ENCODE measurements at places on chromosomes 13 and 19.

DNA sequence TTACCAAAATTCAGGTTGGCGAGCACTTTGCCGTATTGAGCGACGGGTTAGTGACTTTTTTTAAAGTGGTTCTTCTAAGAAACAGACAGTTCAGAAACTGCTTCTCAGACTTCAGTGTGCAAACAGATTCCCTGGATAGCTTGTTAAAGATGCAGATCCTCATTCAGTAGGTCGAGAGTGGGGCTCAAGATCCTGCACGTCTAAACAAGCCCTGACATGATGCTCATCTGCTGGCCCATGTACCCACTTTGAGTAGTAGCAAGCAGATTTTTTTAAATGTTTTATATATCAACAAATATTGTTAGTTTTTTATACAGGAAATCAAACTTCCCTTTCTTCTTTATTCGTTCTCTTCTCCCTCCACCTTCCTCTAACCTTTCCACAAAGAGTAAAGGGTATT lies 7.3 kb downstream of the METTL21C start:
- DNase-seq: no peak

DNA sequence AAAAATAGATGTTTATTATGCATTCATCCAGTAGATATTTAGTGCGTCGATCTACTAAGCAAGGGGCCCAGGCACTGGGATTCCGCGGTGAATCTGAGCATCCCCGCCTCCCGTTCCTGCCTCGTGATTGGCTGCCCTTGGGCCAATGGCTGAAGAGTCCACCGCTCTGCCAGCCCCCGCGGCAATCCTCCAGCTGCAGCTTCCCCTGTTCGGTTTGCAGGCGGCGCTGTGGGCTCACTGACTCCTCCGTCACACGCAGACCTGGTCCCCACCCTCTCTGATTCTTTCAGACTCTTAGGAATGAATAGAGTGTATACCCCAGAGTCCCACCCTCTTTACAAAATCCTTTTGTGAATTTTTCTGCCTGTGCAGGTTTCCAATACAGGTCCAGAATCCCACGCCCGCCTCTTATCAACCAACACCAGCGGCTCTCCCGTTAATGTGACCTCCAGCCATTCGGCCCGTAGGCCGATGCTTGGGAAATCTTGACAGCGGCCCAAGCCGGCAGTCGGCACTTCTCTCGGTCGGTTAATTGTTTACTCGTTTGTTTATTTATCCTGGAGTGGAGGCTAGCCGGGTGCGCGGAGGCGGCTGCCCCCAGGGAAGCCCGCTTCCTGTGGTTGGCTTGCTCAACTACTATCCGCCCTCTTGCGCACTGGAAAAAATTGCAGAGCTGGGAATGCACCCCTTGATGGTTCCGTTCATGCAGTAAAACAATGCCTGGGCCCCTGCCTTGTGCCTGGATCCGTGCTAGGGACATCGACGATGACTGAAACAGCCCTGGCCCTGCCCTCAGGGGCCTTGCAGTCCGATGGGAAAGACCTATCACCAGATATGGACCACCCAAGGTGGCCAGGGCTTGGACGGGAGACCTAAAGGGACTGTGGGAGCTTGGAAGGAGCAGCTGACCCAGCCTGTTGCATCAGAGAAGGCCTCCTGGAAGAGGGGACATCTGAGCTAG lies 4.5 kb upstream of the ARHGAP35 start:
- DNase-seq: peak; percentile 91

DNA sequence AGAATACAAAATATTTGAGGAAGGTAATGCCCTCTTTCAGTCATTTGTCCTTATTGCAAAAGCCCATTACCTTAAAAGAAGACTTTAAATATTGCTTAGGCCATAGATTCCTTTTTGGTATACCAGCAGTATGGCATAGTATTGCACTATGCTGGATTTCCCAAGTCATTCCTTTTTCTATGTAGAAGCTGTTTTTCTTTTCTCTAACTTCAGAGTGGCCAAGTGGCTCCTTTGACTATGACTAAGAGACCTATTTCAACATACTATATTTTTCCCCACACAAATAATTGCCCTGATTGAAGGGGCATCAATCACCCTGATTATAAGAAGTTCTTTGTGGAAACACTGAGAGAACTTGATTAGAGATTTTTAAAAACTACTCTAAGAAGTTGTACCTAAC lies 68.6 kb downstream of the UFM1 start:
- no peak for DNase-seq

GRCh38 chr13:112970552-112971287 lies 1.7 kb downstream of the MCF2L start:
- DNase-seq: no peak

- DNase-seq: peak; percentile 41
Measured at GRCh38 chr19:50266896-50267295, 62.3 kb downstream of the KCNC3 start.

- DNase-seq: no peak
Measured at GRCh38 chr19:40335101-40335500, 13.1 kb downstream of the C19orf47 start.

DNA sequence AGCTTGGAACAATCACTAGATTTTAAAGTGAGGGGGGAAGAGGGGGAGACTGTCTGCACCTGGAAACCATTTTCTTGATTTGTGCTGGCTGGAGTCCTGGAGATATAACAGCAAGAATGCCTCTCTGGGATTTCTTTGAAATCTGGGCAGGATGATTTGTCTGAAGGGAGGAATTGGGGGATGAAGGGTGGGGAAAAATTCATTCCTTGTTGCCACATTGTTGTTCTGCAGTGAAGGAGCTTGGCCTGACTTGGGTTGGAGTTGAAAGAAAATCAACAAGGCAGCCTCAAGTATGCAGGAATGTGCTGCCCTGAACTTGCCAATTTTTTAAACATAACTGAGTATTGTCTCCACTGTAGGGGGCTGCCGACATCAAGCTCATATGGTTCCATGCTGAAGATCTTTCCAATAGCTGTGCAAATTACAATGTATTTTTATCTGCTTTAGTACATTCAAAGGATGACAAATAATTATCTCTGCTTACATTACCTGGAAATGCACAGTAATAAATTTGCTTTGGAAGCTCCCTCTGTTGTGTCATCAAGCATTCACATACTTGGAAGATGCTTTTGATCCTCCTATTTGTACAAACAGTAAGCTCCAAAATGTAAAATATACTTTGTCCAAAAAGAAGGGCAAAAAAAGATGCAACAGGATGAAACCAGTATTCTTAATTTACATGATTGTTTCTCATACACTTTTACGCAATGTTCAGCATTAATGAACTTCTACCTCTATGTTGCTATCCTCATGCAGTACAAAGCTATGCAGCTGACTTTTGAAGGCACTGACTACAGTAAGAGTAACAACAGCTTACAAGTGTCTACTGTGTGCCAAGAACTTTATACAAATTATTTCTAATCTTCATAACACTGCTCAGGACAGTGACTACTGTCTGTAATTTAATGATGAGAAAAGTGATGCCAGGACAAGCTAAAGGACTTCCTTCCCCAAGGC lies 627.9 kb upstream of the KLF12 start:
- DNase-seq: no peak
